Stromal cell of bone marrow (primary cell): ENCODE measurements at places on chromosomes 12 and 14.

GRCh38 chr12:20248646-20249045 lies 119.7 kb upstream of the PDE3A start:
- DNase-seq = no peak

DNA sequence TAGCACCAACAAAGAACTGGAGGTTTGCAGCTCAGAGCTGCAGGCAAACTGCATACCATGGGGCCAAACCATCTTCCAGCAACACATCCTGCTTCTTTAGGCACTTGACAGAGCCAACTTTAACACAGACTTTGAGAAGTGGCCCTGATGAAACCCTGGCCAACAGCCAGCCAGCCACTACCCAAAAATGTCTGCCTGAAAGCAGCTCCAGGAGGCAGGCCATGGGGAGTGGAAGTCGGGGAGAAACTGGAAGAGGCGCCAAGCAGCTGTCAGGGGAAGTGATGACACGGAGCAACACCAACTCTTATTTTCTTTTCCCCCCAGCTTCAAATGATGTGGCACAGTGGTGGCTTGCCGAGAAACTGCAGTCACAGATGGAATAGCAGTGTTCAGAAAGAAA lies 110.9 kb upstream of the PLXNC1 start:
- DNase-seq = no peak

GRCh38 chr14:78721756-78722480 lies 551.7 kb downstream of the NRXN3 start:
- no peak for DNase-seq

DNA sequence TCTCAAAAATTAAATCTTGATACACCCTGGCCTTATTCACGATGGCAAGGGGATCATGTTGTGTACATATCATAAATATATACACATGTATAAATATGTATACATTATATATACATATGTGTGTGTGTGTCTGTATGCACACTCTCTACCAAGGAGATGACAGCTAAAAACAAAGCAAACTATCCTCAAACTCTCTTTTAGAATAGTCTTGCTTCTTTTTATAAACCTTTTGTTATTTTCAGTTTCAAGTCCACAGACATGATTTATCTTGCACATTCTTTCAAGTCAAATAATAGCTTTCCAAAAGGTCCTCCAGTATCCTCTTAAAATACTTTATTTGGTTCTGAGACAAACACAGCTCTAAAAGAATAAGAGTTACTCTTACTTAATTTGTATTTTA lies 8.4 kb downstream of the ANO6 start:
- DNase-seq = no peak

DNA sequence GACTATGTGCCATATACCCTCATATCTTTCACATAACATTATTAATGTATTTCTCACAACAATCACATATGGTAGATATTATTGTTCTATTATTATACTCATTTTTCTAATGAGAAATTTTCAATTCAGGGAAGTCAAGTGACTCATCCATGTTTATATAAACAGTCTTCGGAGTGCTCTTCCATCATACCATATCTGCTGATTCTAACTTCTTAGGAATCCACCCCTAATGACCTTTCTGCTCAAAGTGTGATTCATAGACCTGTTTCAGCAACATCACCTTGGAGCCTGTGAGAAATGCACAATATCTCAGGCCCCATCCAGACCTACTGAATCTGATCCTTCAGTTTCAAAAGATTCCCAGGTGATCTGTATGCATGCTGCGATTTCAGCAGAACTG lies 39.8 kb upstream of the OVCH1 start:
- DNase-seq = no peak

DNA sequence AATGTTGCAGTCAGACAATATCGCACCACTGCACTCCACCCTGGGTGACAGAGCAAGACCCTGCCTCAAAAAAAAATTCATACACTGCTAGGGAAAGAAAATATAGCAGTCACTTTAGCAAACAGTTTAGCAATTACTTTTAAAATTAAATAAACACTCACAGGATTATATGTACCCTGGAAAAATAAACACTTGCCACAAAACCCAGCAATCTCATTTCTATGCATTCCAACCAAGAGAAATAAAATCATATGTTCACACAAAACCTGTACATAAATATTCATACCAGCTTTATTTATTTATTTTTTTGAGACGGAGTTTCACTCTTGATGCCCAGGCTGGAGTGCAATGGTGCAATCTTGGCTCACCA lies 20.2 kb downstream of the ATXN2 start:
- DNase-seq = no peak

DNA sequence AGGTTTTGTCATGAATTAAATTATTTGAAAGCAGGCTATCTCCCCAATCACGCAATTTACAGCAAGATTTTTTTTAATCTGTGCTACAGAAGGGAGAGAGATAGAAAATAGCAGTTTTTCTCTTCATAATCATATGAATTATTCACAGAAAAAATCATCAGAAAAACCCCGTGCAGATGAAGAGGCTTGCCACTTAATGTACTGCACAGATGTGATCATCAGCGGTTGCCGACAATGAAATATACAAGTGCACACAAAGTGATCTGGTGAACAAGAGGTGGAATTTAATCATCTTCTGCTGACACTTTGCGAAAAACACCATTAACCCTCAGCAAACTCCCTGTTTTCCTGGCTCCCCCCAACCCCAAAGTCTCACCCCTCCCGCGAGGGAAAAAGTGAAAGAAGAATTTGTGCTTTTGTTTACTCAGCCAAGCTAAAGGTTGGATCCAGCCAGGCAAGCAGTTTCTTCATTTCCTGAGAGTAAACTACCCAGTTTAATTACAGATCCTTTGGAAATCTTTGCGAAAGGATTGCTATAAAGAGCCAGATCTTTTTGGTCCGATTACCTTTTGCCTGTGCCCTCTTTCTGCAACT lies 3.1 kb upstream of the LMO3 start:
- DNase-seq = no peak

DNA sequence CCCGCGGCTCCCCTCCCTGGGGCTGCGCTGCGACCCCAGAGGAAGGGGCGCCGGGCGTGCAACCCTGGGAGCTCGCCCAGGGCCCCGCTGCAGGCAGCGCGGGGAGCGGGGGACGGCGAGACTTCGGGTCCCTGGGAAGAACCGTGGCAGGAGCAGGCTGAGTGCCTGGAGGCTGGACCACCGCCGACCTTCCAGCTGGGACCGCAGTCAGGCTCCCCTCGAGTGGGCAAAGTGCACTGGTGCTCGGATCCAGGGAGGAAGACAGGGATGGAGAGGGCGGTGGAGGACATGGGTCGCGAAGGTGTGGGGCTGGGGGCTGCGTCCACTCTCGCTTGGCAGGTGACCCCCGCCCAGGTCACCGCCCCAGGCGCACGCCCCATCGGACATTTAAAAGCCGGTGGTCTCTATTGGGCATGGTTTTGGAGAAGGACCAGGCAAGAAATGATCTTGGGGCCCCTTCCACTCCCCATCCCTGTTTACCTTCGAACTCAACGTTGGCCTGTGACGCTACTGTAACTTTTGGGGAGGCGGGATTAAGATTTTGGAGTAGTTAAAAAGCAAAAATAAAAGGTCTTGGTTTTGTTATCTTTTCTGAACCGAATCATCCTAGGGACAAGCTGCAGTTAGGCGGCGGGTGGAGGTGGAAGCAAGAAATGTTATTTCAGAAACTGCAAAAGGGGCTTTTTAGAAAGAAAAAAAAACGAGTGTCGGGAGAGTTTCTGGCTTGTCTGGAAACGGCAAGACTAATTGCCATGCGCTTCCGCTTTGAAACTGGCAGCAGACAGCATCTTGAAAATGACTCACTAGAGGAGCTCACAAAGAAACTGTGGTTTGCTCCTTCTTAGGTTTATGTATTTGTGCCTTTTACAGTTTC lies 1.0 kb downstream of the ELK3 start:
- peak; percentile 76 for DNase-seq

DNA sequence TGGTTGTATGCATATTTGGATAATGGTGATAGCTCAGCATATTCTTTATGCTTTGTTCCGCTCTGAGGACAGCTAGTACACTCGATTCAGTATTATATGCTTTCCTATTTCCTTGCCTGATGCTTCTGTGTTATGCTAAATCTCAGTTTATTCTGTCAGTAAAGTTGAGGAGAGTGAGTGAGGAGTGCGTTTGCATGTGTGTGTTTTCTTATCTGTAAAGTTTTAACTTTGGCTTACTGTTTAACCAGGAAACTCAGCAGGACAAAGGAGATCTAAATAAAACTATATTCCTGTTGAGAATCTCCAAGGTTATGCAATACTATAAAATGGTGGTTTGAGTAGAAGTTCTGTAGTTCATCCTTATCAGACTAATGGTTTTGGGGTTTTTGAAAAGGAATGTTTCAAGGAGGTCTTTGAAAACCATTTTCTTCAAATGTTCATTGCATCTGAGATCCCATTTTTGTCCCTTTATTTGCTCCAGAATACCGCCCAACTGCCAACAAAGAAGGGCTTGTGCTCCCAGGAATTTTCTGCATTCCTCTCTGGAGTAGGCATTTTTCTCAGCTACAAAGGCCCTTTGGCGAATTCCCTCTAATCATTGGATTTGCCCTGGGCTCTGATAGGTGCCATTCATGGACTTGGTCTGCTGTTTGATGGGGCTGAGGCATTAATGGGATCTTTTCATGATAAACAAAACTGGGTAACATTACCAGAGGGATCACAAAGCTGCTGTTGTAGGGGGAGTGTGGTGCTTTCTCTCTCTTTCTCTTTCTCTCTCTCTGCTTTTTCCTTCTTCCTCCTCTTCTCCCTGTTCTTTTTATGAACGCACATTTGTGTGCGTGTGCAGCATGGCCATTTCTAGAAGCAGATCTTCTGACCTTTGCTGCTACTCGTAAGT lies 71.7 kb downstream of the HMGA2 start:
- DNase-seq = no peak

GRCh38 chr14:90777830-90778485 lies 38.3 kb downstream of the TTC7B start:
- no peak for DNase-seq

- no peak for DNase-seq
Measured at GRCh38 chr14:54589076-54589475, 22.1 kb downstream of the SAMD4A start.

DNA sequence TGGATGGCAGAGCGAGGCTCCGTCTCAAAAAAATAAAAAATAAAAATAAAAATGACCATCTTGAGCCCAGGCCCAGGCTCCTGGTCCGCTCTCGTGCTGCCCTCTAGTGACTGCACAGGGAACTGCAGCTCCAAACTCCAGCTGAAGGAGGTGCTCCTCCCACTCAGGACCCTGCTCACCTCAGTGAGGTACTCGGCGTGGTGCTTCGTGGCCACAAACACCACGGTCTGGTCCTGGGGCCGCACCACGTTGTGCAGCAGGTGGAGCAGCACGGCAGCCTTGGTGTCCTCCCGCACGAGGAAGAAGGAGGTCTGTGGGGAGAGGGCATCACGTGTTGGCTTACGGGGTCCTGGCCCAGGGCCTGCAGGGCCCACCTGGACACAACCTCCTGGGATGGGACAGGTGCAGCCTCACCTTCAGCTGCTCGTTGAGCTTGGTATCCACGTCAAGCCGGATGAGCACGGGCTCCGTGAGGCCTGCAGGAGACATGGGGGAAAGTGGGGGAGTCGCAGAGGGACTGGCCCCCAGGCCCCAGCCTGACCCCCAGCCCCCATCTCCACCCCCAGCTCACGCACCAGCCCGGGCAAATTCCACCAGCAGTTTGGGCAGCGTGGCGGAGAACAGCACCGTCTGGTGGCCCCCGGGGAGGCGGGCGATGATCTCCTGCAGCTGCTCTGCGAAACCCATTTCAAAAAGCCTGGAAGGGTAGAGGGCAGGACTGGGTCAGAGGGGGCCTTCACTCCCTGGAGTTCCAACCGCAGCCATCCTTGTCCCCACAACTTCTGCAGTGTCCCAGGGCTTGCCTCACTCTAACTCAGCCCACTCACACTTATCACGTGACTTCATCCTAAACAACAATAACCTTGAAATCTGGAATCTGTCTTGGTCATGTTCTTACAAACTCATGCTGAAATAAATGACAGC lies 10.6 kb downstream of the DDX54 start:
- peak; percentile 40 for DNase-seq

DNA sequence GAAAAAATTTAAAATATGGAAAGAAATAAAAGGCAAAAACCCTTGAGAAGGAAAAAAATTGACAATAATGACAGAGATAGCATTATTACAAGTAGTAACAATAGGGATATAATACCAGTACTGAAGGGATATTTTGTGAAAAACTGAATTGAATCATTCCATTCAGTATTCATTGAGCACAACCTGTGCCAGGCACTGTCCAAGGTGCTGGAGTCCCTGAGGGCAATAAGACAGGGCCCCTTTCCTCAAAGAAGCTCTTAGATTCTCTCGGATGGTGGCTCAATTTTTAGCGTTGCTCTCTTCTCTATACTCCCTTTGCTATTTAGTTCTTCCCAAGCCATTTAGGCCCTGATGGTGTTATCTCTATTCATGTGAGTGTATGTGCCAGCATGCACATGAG lies 34.3 kb upstream of the GAS2L3 start:
- no peak for DNase-seq

DNA sequence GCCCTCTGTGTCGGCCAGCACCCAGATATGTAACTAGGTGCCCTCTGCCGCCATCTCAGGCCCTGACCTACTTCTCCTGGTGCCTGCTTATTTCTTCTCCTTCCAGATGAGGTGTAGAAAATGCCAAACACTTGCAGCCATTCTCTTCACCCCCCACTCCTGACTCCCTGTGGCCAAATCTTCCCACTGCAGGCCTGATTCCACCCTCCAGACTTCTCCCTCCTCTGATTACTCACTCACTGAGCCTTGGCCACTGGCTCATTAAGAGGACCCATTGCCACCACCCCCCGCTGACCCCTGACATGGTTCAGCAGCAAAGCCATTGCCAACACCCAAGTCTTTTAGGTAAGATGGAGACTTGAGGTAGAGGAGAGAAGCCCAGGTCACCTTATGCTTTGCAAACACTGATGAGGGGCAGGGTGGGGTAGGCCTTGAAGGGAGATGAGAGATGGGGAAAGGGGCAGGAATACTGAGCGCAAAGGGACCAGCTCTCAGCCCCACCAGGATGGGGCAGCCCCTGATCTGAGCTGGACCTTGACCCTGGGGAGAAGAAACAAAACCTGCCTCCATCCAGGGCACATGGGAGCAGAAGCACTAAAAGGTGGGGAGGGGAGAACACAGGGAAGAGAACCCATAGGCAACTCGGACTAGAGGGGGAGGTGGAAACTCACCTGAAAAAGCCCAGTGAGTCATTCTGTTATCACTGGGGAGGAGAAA lies 25.1 kb upstream of the ANO2 start:
- DNase-seq = no peak

DNA sequence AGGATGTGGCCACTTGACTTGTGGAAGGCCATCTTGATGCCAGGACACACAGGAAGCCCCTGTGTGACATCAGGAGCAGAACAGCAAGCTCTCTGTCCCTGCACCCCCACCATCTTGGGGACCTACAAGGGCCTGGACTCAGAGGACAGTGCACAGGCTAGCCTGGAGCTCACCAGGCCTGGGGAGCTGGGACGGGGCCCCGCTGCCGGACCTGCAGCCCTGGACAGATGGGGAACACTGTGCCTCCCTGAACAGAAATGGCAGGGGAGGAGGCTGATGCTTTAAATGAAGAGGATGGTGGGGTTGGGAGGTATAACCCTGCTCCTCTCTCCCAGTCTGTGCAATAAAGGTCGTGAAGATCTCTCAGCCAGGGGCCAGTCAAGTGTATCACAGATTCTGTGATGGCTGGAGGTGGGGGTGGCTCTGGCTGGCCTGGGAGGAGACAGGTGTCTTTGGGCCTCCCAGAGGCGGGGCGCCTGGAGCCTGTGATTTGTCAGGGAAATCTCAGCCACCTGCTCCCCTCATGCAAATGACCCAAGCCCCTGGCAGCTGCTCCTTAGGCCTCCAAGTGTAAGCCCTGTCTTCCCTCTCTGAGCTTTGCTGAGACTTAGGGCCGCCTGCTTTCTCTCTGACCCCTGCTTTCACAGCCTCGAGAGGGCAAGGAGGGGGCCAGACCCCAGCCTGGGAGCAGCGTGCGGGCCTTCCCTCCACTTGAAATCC lies 1.1 kb upstream of the GNB3 start:
- no peak for DNase-seq

GRCh38 chr14:52314595-52315354 lies 663 bp downstream of the PTGER2 start:
- no peak for DNase-seq
